ENCODE measurements at places on chromosomes 1 and 21. TPM values are rescaled to one million over a fixed set of nuclear protein-coding genes. Genes with fewer than 3 reads are reported as not detected.

SNRNP40 gene
- polyA plus RNA-seq = 82.5 TPM

C1QTNF12 gene
- 8.2 TPM for polyA plus RNA-seq

RNU1-1 gene
- polyA plus RNA-seq = 1.9 TPM

RAP1GAP gene
- 20.2 TPM for polyA plus RNA-seq

DISP1 gene
- 17.2 TPM for polyA plus RNA-seq

TRIM67 gene
- polyA plus RNA-seq = 0.15 TPM

KRTAP10-11 gene
- polyA plus RNA-seq = not detected

B3GALT5 gene
- 1.8 TPM for polyA plus RNA-seq

PLD5 gene
- polyA plus RNA-seq = 1.2 TPM

HSF2BP gene
- polyA plus RNA-seq = 3.0 TPM

C1orf115 gene
- polyA plus RNA-seq = 24.4 TPM

DNA sequence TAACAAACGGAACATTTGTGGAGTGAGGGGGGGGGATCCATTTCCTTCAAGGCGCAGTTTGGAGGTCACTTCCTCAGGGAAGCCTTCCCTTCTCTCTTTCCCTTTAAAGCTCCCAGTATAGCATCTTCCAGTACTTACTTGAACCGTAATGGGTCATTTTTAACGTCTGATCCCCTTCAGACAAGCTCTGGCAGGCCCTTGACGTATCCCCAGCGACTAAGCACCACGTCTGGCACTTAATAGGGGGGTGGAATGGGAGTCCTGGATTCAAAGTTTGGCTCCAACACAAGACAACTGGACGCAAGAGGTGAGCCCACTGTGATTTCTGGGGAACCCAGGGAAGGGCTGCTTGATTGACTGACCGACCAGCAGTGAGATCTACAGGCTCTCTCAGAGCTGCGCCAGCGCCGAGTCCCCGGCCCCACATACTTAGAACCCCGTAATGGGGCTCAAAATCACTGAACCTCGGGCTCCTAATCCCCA is 441 bp downstream of the YARS1 start:
- DNase-seq = peak; percentile 6

- DNase-seq = no peak
Measured at GRCh38 chr1:213391445-213391844, 340.4 kb downstream of the RPS6KC1 start.

- DNase-seq = no peak
Measured at GRCh38 chr1:67005068-67005467, 48.9 kb downstream of the SLC35D1 start.

- DNase-seq = no peak
Measured at GRCh38 chr1:167755654-167756053, 33.9 kb downstream of the MPZL1 start.

- no peak for DNase-seq
Measured at GRCh38 chr1:115035652-115036051, 6.0 kb downstream of the TSHB start.

GRCh38 chr1:1470626-1471388 is 758 bp upstream of the ATAD3B start:
- peak; percentile 3 for DNase-seq

GRCh38 chr1:28601696-28602095 is 9.6 kb downstream of the RAB42 start:
- DNase-seq = no peak

GRCh38 chr1:196002906-196003305 is 605.3 kb downstream of the KCNT2 start:
- no peak for DNase-seq

- no peak for DNase-seq
Measured at GRCh38 chr21:42799516-42799915, 79.8 kb downstream of the WDR4 start.

DNA sequence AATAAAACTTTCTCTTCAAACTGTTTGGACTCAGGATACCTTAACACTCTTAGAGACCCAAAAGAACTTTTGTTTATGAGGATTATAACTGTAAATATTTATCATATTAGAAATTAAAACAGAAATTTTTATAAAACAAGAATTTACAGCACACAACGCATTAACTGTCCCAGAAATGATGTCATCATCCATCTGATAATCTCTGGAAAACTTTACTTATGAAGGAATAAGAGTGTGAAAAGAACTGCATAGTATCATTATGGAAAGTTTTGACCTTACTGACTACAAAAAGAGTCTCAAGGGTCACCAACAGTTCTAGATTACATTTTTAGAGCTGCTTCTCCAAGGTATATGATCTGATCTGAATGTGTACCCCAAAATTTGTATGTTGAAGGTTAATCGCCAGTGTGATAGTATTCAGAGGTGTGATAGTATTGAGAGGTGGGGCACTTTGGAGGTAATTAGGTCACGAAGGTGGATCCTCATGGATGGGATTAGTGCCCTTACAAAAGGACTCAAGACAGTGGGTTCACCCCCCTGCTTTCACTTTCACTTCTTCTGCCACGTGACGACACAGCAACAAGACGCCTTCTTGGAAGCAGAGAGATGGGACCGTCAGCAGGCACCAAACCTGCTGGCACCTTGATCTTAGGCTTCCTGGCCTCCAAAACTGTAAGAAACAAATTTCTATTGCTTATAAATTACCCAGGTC is 95.7 kb upstream of the NR5A2 start:
- no peak for DNase-seq

GRCh38 chr1:116949213-116949985 is 39.7 kb downstream of the PTGFRN start:
- DNase-seq = no peak

DNA sequence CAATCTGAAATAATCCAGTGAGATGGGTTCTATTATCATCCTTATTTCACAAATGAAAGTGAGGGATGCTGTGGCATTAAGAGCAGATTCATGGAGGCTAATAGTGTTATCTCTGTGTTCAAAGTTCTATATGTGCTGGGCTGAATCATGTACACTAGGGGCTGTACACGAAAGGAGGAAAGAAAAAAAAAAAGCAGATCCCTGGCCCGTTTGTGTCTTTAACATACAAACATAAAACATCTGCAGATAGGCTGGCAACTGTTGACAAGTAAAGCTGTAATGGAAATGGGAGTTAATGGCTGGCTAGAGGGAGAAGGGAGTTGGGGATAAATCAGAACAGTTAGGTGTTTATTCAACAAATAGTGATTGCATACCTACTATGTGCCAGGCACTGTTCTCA is 3.1 kb downstream of the WNT2B start:
- no peak for DNase-seq

DNA sequence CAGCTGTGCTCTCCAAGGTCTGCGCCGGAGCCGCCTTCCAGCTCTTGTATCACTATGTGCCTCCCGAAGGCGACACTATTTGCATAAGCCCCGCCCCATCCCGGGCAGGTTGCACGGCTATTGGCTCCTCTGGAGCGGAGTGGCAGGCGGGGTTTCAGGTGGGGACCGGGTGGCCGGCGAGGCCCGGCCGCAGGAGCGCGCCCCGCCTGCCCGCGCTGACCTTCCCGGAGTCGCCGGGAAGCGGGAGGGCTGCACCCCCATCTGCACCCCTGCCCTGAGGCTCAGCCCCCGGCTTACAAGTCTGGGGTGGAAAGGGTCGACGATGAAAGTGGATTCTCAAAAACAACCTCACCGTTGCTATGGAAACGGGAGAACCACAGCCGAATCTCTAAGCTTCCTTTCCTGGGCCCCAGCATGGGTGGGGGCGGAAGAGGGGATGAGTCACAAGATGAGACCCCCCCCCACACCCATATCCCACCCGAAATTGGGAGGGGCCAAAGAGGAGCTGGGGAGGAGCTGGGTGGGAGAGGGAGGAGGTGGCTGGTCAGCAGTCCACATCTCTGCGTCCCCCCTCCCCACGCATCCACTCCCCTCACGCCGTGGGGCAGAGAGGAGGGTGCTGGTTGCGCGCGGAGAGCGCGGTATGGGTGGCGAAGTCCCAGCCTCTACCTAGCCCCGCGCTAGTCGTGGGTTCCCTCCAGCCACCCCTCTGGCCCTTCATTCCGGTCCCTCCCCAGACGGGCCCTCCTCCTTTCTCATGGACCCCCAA is at the start of gene HPCAL4:
Gene HPCAL4 (minus strand): TSS at position 51 of the 769 bp plus-strand sequence. CDS start 6,830 bp downstream, outside the sequence.
- DNase-seq = peak; percentile 89

GRCh38 chr1:186282466-186282865 is 92.6 kb downstream of the TPR start:
- no peak for DNase-seq

DNA sequence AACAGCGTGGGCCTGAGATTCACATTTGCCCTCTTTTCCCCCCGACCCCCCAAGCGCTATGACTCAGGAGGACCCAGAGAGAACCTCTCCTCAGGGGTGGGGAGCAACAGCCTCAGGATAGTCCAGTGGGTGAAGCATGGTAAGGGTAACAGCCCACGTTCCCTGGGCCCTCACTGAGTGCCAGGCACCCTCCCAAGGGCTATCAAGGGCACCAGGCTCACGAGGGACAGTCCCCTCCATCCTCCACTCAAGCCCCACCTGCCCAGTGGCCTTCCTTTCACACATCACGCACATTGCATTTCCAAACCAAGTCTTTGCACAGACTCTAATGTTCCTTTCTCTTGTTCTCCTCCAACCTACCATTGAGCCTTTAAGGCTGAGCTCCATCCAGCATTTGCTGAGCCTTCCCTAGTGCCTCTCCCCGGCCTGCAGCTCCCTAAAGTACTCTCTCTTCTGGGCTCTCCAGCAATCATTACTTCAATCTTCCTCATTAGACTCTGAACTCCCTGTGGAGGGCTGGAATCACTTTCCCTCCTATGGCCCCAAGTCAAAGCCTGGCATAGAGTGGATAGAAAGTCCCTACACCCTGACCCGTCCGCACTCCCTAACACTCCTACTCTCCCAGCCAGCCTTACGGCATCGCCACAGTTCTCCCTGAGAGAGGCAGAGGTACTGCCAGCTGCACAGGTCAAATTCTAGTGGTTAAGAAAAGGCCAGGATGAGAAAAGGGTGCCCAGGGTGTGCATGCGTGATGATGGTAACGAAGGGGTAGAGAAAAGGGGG is 1.0 kb downstream of the AKR7A2 start:
- DNase-seq = peak; percentile 20

- DNase-seq = no peak
Measured at GRCh38 chr21:14987370-14988170, 77.2 kb downstream of the NRIP1 start.

GRCh38 chr1:156767879-156768604 is 707 bp downstream of the PRCC start:
- DNase-seq = no peak

- no peak for DNase-seq
Measured at GRCh38 chr21:45355573-45355972, 49.4 kb upstream of the COL18A1 start.

DNA sequence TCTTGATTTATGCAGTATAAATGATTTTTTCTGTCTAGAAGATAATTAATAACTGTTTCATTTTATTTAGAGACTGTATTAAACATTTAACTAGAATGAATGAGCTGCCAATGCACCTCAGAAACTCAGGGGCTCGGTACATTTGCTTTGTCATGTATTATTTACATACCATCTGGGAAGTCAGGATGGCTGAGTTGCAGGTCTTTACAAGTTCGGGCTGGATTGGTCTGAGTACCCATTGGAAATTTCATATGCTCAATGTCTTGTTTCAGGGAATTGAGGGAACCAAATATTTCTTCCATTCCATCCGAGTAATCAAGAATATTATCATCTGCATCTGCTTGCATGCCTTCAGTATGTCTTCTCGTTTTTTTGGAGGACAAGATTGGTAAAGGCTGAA is 221.7 kb downstream of the COL11A1 start:
- no peak for DNase-seq

DNA sequence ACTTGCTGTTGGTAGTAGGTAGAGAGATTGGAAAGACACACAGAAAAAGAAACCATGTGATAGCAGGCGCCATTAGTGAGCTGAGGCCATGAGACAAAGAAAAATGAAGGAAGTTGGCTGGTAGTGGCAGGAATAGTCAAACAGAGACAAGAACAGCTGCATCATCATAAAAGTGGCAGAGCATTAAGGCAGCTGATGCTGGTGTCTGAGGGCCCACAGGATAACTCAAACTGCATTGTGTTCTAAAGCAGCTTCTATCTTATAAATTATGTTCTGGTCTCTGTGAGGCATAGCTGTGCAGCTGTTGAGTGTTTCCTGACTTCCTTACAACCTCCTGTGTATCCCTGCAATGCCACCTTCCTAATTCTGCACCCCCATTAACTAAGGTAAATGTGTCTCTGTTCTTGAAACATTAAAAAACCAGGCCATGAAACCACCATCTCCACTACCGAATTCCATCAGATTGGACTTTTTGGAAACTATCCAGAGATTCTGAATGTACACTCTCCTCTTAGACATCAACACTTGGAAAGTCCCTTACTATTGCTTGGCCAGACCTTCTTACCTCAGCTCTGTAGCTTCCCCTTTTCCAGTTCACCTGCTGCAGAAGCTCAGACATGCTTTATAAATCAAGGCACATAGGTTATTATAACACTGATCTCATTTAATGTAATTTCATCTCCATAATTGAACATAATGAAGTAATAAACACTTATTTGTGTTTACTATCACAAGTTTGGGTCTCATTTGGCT is 23.4 kb upstream of the ARHGAP29 start:
- DNase-seq = no peak

- DNase-seq = no peak
Measured at GRCh38 chr1:18597160-18598042, 33.2 kb upstream of the PAX7 start.

DNA sequence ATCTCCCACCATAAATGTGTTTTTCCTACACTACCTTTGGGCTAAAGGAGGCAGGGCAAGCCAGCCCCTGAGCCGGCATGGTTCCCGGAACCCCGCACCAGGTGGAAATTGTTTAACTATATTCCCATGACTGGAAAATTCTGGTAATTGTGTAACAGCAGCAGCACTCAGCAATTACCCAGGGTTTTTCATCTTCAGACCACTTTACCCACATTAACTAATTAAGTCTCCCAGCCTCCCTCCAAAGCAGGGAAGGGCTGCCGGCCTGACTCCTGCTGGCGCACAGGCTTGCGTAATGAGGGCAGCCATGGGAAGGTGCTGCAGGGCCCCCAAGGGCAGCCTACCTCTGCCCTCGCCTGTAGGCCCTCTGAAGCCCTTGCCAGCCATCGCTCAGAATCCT is 140.7 kb upstream of the VAMP3 start:
- no peak for DNase-seq

DNA sequence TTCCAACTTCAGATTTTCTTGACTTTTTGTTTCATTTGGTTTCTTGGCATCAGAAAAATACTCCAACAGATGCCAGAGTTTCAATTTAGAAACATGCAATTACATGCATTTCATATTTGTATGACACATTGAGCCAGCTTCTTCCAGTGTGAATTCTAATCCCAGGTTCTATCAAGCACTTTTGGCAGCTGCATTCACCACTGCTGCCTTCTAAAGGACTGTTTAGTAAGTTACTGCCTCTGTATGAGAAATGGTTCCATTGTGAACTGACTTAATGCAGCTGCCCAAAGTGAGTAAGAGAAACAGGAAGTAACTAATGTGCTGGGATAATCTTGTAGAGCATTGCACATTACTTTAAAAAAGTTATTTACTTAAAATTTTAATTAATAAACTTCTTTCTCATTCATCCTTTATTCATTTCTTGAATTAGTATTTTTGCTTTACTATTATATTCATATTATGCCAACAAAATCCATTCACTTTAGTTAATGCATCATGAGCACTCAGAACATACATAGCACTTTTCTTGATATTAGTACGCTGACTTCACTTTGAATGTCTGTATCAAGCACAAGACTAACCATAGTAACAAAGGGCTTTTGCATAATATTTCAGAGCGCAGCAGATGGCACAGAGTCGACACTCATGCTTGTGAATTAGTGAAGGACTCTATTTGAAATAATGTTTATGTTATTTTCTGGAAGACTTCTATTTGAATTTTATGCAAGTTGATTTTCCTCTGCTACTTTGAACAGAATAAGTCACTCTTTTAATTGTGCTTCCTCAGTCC is 9.8 kb downstream of the RGS18 start:
- no peak for DNase-seq

Data from left kidney (tissue), 8 donors.